ENCODE measurements at places on chromosomes 2 and 18.
A peak's percentile ranks its signal among the peaks of the same experiment; 100 is the strongest.

- peak; percentile 29 for DNase-seq
Measured at GRCh38 chr2:55112229-55113031, 62.2 kb upstream of the RTN4 start.

DNA sequence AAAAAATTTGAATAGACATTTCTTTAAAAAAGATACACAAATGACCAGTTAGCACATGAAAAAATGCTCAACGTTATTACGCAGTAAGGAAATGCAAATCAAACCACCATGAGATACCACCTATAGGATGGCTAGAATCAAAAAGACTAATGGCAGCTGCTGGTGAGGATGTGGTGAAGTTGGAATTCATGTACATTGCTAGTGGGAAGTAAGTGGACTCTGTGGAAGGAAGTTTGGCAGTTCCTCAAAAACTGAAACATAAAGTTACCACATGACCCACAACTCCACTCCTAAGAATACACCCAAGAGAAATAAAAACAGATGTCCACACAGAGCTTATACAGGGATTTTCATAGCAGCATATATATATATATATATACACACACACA lies 51.2 kb downstream of the MBP start:
- no peak for DNase-seq

DNA sequence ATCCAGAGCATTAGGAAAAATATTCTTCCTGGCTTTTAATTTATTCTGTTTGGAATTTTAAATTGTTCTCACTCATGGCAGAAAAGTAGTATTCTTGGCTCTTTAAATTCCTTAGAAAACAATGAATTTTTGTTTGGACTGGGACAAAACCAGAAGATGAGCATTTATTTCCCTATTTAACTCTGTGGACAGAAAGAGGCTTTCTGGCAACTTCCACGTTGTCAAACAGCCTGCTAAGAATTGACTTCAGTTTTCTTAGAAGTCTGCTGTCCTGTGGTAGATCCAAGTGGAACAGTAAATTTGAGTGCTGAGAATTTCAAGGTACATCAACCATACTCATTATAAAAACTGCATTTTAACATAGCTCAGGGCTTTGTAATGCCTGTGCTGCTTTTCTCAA lies 83.8 kb downstream of the MGAT5 start:
- no peak for DNase-seq

- no peak for DNase-seq
Measured at GRCh38 chr2:234394450-234394849, 102.4 kb downstream of the ARL4C start.

DNA sequence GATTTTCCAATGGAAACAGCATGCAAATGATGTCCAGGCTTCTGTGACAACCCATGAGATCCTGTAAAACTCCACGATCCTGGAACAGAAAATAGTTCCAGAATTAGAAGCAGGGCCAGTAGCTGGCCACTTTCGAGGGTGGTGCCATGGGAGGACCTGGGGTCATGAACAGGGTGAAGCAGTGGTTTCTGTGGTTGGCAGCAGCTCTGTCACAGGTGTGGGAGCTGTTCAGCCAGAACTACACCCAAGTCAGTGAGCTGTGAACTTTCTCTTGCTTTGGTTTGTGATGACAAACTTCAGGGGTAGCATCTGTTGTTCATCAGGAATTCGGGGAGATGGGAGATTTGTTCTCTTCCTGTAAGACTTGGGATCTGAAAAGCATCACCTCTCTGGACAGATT lies 314.4 kb upstream of the NT5C1B start:
- no peak for DNase-seq

- DNase-seq, result no peak
Measured at GRCh38 chr2:190138032-190138431, 75.5 kb upstream of the MSTN start.

GRCh38 chr2:105320651-105321215 lies 8.8 kb downstream of the TGFBRAP1 start:
- no peak for DNase-seq

- DNase-seq, result no peak
Measured at GRCh38 chr2:72222829-72223564, 75.3 kb upstream of the CYP26B1 start.

DNA sequence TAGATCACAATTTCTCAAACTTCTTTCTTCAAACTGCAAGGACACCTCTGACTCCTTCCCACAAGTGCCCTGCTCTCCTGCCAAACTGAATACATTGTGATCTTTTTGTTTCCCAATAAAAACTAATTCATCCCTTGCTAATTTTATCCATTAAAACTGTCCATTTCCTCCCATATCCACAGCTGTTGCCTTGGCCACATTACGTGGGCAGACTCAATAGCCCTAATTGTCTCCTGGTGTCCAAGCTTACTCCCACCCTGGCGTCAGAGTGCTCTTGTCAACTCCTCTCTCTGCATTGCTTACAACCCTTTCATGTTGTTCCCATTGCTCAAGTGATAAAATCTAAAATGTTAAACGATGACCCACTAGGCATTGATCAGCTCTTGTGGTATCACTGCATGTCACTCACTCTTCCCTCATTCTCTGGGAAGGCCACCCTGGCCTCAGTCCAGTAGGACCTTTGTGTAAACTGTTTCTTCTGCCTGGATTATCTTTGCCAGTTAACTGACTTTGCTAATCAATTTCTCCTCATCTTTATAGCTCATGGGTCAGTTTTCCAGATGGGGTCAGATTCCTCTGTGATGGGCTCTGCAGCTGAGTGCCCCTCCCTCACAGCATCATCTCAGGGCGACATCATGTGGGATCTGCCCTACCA lies 525.0 kb downstream of the SLC4A3 start:
- DNase-seq, result no peak

DNA sequence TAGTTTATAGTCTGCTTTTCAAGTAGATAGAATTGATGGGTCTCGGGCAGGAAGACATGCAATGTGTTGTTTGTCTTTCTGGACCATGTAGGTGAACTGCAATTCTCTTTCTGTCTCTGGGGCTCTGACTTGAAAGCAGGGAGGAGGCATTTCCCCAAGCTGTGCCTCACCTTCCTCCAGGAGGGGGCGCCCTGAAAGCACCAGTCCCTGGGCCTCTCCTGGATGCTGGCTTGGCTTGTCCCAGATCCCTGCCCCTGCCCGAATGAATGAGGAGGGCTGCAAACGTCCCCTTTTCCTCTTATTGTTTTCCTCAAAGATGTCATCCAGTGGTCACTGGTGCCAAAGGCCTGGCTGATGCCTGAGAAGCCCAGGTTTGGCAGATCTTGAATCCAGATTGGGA lies 270.6 kb downstream of the CELF4 start:
- no peak for DNase-seq

All from AG08396 (cell line).